EH (cell line): ENCODE measurements at places on chromosomes 7 and 10.

GRCh38 chr10:131755200-131755599 lies 145.6 kb upstream of the PPP2R2D start:
- no peak for DNase-seq

GRCh38 chr7:18020138-18020715 lies 7.4 kb downstream of the PRPS1L1 start:
- peak; percentile 50 for DNase-seq

DNA sequence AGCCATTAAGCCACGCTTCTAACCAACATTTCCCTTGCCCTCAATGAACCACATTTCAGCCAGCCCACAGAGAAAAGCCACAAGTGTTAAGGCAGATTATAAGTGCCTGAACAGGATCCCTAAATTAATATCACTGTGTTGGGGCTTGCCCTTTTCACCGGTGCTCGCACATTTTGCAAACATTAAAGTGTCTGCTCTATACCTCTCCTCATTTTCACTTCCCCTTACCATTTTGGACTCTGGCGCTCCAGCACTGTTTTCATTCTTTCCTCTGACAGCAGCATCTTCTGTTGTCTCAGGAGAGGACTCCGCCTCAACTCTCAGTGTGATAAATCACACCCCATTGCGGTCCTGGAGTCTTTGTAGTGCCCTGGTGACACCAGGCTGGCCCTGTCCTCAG lies 274.2 kb downstream of the BAMBI start:
- no peak for DNase-seq

DNA sequence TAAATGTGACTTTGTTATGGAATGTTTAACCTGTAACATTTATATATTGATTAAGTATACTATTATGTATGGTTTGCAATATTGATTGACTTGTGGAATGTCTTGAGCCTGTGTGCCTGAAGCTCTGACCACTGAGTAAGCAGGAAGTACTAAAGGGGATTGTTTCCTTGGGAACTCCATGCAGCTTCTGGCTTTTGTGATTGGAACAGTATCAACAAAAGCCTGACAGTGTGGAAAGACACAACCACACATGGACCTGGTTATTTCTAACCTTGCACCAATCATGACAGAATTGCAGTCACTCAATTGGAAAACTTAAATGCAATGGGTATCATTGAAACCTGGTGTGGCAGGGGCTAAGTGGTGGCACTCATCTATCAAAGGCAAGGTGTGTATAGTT lies 45.5 kb upstream of the PIK3CG start:
- no peak for DNase-seq

DNA sequence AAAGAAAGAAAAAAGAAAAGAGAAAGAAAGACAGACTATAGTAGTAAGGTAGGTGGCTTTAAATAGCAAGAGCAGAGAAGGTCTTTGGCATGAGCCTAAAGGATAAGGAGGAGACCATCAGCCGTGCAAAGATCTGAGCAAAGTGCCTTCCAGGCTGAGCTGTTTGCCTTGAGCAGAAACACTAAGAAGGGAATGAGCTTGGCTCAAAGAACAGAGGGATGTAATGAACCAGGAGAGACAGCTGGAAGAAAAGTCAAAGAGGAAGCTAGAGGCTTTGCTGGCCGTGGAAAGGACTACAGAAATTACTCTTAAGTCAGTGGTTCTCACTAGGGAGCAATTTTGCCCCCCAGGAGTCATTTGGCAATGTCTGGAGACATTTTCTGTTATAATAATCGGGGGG lies 228.6 kb downstream of the FGFR2 start:
- no peak for DNase-seq

DNA sequence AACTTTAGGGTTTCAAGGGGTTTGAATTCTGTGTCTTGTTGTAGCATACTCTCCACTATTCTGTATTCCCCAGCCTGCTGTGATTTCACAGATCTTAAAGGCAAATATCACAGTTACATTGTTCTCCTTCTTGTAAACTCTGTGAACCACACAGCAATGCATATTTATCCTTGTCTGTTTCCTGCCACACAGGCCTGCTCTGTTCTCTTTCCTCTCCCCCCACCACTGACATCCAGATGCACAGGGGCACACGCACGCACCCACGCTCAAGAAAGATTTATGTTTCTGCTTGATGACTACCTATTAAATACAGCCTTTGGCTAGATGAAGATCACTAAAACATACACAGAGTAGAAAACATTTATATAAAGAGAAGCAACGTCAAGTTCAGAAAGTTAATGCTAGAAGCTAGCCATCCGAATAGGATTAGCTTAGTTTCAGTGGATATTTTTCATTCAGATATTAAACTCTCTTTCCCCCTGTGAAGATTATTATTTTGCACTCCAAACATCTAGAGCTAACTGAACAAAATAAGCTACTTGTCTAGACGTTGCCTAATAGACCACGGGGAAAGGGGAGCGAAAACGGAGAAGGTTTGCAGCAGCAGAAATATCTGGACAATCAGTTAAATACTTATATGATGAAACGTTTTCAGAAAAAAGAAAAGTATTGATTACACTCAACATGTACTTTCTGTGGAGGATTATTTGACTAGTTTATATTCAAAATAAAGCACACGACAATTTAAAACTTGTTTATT lies 193.1 kb upstream of the SEMA3C start:
- DNase-seq: peak; percentile 62

DNA sequence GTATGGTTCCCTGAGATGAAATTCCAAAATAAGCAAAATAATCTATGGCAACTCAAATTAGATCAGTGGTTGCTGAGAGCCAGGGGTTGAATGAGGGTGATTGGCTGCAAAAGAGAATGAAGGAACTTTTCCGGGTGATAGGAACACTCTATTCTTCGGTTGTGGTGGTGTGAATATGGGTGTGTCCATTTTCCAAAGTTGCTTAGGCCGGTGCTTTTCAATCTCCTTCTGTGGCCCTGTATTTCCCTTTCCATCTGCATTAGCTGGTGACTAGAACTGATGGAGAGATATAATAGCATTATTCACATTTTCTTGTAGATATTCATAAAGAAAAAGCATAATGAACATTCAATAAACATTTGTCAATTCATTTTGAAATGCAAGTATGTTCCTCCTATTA lies 382.9 kb downstream of the TFEC start:
- no peak for DNase-seq

GRCh38 chr7:35804231-35804970 lies 3.5 kb downstream of the SEPTIN7 start:
- no peak for DNase-seq

DNA sequence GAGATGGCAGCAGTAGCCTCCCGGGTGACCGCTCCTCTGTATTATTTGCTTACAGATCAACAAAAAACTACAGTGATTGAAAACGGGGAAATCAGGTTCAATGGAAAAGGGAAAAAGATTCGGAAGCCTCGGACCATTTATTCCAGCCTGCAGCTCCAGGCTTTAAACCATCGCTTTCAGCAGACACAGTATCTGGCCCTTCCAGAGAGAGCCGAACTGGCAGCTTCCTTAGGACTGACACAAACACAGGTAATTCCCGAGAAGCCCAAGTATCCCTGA lies 2.2 kb downstream of the DLX6 start:
- DNase-seq: no peak

DNA sequence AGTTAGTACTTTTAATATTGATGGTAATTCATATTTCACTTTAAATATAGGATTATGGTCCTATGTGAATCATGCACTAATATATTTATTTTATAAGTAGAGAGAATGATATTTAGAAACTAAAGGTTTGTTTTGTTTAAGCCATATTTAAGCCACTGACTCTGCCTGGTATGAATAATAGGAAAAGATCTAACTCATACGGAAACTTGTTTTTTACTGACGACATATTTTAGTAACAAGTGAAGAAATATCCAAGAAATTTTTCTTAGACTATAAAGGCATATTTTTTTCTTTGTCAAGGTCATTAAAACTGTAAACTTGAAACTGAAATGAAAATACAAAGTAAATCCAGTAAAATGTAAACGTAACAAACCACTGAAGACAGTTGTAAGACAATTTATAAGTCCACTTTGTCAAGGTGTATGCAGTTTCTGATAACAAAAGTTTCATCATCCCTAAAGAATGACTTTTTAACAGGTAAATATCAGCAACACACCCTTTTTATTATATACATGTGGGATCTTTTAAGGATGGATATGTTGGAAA lies 147.1 kb downstream of the PHF14 start:
- DNase-seq: no peak

DNA sequence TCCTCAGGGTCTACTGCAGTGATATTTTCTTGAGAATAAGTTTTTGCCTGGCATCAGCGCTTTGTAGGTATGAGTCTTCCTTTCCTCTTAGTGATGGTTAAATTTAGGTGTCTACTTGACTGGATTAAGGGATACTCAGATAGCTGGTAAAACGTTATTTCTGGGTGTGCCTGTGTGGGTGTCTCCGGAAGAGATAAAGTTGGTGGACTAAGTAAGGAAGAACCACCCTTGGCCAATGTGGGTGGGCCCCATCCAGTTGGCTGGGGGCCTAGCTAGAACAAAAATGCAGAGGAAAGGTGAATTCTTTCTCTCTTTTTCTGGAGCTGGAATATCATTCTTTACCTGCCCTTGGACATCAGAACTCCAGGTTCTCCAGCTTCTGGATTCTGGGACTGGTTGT lies 138.8 kb downstream of the ADCYAP1R1 start:
- no peak for DNase-seq

DNA sequence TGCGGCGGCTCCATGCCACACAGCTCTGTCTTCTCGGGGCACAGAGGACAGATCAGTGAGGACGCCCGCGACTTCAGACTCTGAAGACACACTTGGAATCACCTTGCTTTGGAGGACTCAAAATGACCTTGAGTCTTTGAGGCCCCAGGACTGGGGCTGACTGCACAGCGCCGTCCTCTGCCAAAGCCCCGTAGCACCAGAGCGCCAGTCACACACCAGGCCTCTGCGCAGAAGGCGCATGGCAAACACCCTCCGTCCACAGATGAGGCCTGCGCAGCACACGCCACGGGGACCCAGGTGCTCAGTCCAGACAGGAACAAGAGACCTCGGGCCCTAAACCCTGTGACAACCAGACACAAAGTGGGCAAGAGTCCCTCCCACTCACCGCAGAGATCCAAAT lies 134.7 kb downstream of the MAD1L1 start:
- DNase-seq: no peak

DNA sequence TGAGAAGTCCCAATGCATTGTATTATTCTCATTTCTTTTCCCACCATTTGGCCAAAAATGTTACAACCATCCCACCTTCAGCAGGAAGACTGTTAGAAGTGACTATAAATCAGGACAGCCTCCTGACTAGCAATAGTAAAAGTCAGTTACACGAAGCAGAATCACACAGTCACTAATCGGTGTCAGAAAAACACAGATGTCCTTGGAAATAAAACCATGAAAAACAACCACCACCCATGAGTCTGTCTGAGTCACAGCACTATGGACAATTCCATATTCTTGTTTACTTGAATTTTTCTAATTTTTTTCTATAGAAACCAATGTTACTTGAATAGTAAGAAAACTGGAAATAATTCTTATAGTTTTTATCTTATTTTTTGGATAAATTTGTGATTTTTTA lies 81.9 kb upstream of the FRMD4A start:
- DNase-seq: peak; percentile 34

DNA sequence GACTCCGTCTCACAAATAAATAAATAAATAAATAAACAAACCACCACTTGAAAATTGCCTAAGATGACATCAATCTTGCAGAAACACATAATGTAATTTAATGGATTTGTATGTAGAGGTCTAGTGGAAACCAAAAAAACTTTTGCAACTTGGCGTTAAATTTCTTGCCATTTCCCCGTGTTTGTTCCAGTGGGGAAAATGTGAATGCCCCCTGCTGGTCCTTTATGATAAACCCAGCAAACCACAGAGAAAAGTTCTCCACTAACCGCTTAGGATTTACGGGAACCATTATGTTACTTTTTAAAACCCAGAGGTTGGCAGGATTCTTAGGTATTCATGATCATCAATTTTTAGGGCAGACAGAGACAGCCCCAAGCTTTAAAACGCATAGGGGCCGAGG lies 32.5 kb downstream of the LAMB4 start:
- no peak for DNase-seq

- no peak for DNase-seq
Observed at GRCh38 chr10:89944138-89944537, 242.7 kb downstream of the KIF20B start.

- no peak for DNase-seq
Observed at GRCh38 chr7:95139922-95140321, 184.4 kb downstream of the PON1 start.

DNA sequence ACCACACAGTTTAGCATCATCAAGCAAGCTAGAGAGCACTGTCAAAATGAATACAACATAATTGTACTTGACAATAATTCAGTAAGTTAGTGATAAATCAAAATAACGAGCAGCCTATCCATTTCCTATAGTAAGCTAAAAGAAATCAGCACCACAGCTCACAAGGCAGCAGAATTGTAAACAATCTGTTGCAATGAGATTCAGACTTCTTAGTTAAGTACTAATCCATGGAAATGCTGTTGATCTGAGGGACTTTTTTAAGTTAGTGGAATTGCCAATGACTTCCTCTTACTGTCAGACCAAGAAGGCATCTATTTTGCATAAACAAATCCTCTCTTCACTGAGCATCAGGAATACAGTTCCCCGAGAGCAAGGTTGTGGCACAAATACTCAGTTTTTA lies 136.6 kb upstream of the CCDC6 start:
- DNase-seq: no peak

DNA sequence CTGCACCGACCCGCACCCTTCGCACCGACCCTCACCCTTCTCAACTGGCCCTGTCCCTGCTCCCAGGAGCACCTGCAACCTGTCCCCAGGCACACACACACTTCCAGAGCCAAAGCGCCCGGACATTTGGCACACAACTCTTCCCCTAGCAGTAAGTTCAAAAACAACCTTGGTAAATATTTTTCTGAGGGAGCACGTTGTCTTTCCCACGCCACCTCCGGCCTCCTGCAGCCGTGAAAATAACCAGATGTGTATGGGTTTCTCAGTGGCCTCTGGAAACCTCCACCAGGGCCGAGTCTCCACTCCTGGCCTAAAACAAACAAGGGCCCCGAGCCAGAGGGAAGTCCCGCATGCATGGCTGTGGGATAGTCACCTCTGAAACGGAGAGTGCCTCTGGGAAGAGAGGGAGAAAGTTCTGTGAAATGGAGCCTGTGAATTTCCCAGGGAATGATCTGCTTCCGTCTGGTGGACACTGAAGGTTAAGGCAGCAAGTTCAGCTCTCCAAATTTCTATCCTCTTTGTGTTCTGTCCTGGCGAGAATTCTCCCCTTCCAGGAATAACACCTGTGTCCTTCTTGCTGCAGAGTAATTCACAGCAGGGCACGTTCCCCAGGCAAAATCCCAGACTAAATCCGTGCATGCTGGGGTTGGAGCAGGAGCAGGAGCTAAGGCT lies 15.8 kb downstream of the PODXL start:
- DNase-seq: no peak

DNA sequence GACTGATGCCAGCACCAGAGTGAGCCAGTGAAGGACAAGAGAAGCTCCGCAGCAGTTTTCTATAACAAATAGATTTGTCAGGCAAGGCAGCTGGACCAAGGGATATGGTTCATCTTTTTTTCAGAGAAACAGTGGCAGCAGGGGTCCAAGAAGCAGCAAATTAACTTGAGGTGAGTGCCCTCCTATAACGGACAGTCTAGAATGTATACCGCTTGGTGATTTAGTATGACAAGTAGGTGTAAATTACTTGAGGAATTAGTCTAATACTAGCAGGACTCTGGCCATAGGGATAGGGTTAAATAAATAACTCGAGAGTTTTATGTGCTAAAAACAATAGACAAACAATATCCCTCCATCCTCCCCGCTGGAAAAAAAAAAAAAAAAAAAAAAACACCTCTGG lies 153.0 kb upstream of the WNT16 start:
- no peak for DNase-seq

- peak; percentile 29 for DNase-seq
Observed at GRCh38 chr7:139482662-139483466, 609 bp downstream of the KLRG2 start.

GRCh38 chr7:101165958-101166647 lies 734 bp upstream of the VGF start:
- DNase-seq: no peak
